ENCODE measurements at places on chromosomes 11 and 22. TPM values are rescaled to one million over a fixed set of nuclear protein-coding genes. Genes with fewer than 3 reads are reported as not detected.

Gene FOLH1
- 2.5 TPM for polyA plus RNA-seq

DNA sequence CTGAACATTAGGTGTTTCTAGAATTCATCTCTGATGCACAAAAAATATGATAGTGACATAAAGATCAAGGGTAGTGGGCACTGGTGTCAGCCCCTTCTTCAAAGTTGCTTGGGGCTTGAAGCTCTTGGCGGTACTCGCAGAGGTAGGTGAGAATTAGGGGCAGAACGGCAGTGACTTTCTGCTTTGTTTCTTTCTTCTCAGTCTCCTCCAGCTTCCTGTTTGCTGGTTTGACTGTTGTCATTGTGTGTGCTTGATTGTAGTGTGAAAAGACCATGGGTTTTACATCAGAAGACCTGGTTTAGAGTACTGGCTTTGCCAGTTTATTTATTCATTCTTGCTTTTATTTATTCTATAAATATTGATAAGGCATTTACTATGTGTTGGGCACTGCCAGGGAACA, 156.7 kb upstream of the PLET1 start:
- DNase-seq: no peak

DNA sequence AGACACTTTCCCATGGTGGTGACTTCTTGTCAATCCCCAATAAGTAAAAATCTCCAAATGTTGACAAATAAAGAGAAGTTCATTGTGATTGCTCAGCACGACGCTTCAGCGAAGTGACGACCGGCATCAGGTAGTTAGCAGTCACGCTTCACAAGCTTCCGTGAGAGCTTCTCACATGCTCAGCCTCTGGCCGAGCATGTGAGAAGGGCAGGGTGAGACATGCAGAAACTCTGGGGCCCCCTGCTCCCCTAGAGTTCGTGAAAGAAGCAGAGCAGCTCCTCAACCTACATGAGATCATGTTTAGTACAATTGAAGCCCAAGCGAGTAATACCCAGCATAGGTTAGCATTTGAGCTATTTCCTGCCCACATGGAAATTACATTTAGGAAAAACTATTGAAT, 4.4 kb upstream of the C11orf16 start:
- DNase-seq: no peak

GRCh38 chr11:64298966-64299846, 952 bp upstream of the CATSPERZ start:
- DNase-seq: no peak

DNA sequence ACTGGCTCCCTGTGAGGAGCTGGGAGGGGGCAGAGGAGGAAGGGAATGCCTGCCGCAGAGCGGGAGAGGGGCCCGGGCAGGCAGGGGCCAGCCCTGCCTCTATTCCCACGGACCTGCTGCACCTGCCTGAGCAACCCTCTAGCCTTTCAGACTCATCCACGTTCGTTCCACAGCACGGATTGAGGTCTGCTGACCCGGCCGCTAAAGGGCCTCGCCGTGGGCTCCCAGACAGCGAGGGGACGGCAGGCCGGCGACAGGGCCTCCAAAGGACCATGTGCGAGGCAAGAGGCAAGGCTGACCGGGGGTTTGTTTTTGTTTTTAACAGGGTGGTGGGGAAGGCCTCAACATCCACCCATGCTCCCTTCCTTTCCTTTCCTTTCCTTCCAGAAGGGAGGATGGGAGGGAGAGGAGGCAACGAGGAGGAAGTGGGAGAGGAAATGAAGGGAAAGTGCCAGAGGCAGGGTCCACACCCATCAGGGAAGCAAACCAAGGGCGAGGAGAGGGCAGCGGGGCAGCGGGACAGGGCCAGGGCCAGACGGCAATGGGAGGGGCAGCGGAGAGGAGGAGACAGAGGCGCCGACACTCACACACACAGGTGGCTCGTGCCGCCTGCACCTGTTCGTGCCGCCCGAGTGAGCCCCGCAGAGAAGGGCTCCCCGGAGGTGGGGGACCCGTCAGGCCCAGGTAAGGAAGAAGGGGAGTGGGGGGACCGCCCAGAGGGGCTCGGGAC, 7.5 kb downstream of the LRFN4 start:
- no peak for DNase-seq

DNA sequence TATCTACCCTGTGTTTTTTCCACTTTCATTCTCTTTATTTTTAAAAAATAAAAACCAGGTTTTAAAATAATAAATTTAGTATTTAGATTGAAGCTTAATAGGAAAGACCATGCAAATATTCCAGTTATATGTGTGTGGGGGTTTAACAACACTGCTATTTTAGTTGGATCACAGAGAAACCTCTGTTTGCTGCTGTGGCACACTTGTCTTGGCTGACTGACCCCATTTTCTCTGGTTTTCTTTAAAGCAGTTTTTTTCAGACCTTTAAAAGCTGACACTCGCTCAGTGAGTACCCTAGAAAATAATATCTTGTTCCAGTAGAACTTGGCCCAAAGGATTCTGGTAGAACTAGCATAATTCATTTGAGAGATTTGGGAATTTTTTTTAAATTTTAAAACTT, 31.6 kb downstream of the ACER3 start:
- DNase-seq: no peak

Measured in forelimb muscle (tissue), 1 donor.